ENCODE measurements at places on chromosomes 3 and 15.

DNA sequence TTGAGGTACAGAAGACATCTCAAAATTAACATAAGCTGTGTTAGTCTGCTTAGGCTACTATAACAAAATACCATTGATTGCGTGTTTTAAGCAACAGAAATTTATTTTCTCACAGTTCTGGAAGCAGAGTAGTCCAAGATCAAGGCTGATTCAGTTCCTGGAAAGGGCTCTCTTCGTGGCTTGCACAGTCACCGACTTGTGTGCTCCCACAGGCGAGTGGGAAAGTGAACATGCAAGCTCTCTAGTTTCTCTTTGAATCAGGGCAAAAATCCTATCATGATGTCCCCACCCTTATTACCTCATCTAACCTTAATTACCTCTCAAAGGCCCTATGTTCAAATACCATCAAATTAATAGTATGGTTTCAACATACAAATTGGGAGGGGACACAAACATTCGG, 505.9 kb downstream of the ZIC1 start:
- DNase-seq: no peak

GRCh38 chr15:67061811-67062368, 3.5 kb upstream of the SMAD3 start:
- DNase-seq: peak; percentile 0

DNA sequence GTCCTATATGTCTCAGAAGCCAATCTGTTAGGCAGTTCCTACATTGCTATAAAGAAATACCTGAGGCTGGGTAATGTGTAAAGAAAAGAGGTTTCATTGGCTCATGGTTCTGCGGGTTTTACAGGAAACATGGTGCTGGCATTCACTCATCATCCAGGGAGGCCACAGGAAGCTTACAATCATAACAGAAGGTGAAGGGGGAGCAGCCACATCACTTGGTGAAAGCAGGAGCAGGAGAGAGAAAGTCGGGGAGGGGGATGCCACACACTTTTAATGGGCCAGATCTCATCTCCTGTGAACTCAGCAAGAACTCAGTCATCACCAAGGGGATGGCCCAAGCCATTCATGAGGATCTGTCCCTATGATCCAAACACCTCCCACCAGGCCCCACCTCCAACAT, 9.1 kb downstream of the SLC49A4 start:
- no peak for DNase-seq

- no peak for DNase-seq
Observed at GRCh38 chr3:70309591-70309990, 2.8 kb downstream of the MDFIC2 start.

DNA sequence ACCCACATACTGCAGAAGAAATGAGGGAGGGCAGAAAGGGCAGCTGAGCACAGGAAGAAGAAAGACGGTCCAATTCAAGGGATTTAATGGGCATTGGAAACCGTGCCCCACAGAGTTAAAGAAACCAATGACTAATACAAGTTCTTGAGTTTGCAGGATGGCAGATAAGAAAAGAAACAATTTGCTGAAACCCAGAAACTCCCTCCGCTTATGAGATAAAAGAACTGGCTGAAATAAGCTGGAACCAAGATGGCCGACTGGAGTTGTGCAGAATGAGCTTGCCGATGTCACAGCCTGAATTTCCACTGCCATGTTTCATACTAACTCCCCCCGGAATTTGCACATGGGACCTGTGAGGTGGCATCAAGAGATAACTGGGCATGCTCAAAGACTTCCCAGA, 47.1 kb downstream of the SCAP start:
- peak; percentile 13 for DNase-seq

DNA sequence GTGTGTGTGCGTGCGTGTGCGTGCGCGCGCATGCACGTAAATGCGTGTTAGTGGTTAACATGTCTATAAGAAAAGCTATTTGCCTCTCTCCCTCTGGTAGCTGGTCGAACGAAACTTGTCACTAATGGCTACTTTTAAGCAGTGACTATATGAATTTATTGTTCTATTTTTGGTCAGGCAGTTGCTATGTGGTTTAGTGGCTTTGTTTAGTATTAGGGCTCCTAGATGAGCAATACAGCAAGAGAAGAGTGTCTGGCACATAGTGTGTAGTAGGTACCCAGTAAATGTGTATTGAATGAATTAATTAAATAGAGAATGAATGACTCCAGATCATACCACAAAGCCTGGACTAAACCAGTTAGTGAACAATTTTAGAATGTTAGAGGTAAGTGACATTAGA, 171.6 kb downstream of the PPM1L start:
- DNase-seq: no peak

GRCh38 chr15:49168016-49168415, 2.0 kb upstream of the GALK2 start:
- DNase-seq: no peak

GRCh38 chr3:101478980-101479379, 34.0 kb downstream of the SENP7 start:
- no peak for DNase-seq

GRCh38 chr3:126133606-126134005, 46.8 kb downstream of the ALDH1L1 start:
- no peak for DNase-seq

GRCh38 chr3:14899993-14900618, 47.3 kb upstream of the NR2C2 start:
- no peak for DNase-seq

GRCh38 chr3:129583289-129583688, 23.2 kb downstream of the PLXND1 start:
- DNase-seq: no peak

DNA sequence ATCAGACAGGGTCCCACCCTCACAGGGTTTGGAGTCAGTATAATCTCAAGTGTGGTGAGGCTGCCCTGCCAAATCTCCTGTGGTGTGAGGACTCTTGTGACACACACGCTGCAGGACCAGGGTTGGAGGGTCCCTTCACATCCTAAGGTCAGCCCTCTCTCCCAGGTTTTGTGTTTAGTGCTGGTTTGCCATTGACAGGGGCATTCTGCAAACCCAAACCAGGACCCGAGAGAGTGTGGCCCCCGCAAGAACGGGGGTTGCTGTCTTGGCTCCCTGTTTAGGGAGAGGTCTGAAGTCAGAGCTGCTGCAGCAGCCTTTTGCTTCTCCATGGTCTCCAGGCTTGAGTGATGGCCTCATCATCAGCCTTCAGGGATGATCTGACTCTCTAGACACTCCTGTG, 14.7 kb downstream of the FAM107A start:
- no peak for DNase-seq

DNA sequence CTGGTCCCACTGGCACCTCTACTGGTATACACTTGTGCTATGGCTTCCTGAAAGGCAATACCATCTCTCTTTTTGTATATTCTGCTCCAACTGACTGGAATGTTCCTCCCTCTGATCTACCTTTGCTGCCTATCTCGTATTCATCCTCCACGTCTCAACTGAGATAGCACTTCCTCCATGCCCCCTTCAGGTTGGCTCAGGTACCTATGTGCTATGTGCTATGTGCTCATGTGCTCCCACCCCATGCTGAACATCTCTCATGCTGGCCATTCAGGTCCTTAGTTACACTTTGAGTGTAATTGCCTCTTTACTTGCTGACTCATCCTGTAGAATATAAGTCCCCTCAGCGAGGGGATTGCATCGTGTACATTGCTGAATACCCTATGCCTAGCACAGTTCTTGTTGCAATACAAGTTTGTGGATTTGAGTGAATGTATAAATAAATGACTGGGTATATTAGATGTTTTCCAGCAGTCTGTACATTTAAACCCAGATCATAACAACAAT, 156.9 kb downstream of the SOX2 start:
- DNase-seq: no peak

GRCh38 chr3:18334837-18335601, 90.1 kb downstream of the SATB1 start:
- DNase-seq: no peak

GRCh38 chr15:78092261-78093041, at the start of gene SH2D7:
Gene SH2D7 (plus strand): TSS chr15:78092561. CDS start chr15:78092585, 24 bp downstream.
- DNase-seq: no peak

DNA sequence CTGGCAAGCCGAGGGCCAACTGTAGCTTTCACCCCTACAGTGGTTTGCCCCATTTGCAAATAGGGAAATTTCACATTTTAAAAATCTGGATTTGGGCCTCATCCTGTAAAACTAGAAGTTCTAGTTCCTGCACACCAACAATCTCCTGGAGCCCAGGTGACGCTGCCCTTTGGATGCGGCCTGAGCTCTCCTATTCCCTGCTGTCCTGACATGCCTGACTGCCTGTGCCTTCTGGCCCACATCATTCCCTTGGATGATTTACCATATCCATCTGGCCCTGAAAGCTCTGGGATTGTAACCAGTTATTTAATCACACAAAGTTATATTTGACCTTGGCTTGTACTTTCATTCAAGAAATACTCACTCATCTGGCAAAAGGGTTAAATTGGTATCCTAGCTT, 272.3 kb downstream of the ARRDC4 start:
- no peak for DNase-seq

DNA sequence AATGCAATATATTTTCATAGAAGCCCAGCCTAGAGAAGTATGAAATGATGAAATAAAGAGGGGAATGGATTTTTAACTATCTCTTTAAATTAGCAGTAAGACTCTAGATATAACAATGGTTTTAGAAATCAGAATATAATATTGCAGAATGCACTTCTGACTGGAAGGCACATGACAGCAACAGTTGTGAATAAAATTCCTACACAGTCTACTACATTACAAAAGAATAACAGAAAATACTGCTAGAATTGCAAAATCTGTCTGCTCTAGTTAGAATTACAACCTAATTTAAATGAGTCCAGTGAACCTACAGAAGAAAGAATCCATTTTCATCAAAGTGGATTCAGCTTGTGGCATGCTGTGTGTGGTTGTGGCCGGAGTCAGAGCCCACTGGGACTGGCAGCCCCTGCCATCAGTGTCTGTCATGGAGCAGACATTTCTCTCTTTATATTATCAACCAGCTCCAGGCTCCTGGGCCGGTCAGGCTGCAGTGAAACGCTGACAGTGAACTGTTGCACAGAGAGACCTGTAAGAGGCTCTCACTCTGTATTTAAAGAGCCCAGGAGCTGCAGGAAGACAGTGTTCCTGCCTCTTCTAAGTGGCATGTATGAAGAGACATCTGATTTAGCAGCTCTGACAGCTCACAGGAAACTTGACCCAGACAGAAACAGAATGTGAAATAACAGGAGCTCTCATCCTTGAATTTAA, 1523.8 kb upstream of the CADM2 start:
- peak; percentile 38 for DNase-seq

Measured in right forelimb (tissue), 1 donor.